ENCODE measurements at places on chromosomes 5 and 9.

GRCh38 chr5:128225245-128226030, 141.9 kb downstream of the SLC12A2 start:
- no peak for DNase-seq

- DNase-seq: no peak
These were observed 4.4 kb upstream of the COL5A1 start for GRCh38 chr9:134637241-134637640.

DNA sequence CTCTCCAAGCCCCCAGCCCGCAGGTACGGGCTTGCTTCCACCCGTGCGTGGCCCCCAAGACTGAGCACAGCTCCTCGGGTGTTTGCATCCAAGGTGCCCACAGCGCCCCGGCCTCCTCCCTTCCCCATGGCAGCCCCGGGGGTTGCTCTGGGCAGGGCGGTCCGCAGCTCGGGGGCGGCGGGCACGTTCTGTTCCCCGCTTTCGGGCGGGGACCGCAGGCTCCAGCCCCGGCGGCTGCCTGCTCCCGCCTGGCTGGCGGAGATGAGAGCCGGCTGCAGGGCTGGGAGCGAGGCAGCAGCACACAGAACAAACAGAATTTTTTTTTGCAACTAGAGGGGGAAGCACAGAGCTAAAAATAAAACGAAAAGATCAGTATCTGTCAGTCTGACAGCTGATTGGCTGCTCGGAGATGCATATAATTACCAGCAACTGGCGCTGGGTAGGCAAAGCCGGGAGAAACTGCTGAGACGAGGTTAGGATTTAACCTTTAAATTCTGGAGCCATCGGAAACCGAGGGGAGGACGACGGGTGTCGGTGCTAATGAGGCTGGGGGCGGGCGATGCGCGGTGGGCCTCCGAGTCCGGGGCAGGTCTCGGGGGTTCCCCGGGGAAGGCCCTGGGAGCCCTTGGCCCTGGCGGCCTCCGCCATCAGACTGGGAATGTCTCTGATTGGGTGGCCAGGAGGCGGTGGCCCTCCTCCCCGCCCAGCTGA, 142.7 kb upstream of the IER5L start:
- peak; percentile 26 for DNase-seq

- no peak for DNase-seq
These were observed 32.3 kb downstream of the NTRK2 start for GRCh38 chr9:84701801-84702200.

DNA sequence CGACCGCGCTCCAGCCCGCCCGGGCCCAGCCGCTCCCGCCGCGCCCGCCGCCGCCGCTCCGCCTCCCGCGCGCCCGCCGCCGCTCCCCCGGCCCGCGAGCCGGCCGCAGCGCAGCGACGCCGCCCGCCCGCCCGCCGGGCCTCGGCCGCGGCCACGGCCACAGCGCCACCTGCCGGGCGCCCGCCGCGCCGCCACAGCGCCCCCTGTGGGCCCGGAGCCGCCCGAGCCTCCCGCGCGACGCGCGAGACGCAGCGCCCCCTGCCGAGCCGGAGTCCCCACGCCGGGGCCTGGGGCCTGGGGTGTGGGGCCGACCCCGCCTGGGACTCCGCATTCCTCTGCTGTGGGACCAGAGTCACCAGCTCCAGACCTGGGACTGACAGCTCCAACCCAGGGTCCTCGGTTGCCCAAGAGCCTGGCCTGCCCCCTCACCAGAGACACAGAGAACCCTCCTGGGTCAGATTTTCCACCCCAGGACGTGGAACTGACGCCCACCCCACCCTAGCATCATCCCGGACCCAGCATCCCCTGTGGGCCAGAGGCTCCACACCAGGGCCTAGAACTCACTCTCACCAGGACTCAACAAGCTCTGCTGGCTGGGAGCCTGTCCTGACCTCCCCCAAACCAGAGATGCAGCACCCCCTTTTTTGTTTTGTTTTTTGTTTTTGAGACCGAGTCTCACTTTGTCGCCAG, at the start of gene RAPGEF1:
Gene RAPGEF1 (minus strand): TSS at position 118 of the 690 bp plus-strand sequence. CDS start 246 bp downstream, outside the sequence.
- DNase-seq: peak; percentile 88

GRCh38 chr9:115262477-115262876, 144.5 kb upstream of the TNC start:
- DNase-seq: no peak

GRCh38 chr5:176530983-176531901, 6.0 kb downstream of the RNF44 start:
- DNase-seq: no peak

GRCh38 chr5:114419959-114420358, 58.1 kb downstream of the KCNN2 start:
- no peak for DNase-seq

DNA sequence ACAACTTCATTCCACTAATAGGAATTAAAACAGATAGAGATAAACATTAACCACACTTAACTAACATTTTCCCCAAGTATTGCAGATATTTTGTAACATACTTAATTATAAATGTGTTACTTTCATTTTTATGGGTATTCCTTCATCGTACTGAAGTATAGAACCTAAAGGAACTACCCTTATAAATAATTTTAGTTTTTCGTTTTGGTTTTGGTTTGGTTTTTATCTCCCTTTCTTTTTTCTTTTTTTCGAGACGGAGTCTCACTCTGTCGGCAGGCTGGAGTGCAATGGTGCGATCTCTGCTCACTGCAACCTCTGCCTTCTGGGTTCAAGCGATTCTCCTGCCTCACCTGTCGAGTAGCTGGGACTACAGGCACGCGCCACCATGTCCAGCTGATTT, 60.1 kb upstream of the LMNB1 start:
- no peak for DNase-seq

DNA sequence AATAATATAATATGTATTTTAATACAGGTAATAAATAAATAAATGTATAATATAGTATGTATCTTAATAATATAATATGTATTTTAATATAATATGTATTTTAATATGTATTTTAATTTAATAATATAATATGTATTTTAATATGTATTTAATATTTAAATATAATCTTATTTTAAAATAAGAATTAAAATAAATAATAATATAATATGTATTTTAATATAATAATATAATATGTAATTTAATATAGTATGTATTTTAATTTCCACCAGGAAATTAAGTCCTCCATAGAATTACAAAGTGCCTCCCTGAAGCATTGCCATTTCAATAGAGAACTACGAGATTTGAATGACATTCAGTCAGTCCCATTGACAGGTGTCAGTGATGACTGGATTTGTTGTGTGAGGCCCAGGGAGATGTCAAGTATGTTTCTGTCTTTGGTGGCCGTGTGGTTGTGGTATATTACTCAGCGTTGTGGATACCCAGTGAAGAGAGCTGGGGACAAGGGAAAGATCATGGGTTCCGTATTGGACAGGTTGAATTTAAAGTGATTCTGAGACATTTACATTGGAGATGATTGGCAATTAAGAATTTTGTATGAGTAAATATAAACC, 14.2 kb upstream of the C5orf46 start:
- no peak for DNase-seq

DNA sequence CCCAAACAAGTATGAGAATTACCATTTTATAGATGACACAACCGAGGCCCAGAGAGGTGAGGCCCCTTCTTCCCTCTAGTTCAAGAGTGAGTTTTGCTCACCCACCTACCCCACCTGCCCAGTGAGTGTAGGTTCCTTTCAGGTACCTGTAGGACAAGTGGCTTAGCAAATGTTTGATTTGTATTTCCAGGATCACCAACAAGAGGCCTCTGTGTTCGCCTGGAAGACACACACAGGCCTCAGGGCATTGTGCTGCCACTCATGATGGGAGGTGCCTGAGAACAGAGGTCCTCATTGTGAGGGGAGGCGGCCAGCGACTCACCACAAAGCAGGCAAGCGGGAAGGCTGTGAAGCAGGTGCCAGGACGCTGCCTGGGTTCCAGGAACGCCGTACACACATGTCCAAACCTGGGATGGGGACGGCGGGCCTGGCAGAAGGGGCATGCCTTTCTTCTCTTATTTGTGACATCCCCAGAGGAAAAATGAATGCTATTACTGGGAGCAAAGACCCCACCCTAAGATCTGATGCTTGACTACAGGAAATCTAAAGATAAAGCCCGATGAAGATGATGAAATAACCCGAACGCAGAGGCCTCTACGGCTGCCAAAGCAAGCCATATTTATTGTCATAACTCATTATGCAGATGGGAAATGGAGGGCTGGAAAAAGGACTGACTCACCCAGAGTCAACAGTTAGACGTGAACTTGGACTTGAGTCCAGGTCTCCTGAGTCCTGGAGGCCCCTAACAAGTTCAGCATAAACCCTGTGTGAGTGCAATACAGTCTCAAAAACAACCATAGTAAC, 60.2 kb upstream of the SLC25A51 start:
- DNase-seq: no peak

DNA sequence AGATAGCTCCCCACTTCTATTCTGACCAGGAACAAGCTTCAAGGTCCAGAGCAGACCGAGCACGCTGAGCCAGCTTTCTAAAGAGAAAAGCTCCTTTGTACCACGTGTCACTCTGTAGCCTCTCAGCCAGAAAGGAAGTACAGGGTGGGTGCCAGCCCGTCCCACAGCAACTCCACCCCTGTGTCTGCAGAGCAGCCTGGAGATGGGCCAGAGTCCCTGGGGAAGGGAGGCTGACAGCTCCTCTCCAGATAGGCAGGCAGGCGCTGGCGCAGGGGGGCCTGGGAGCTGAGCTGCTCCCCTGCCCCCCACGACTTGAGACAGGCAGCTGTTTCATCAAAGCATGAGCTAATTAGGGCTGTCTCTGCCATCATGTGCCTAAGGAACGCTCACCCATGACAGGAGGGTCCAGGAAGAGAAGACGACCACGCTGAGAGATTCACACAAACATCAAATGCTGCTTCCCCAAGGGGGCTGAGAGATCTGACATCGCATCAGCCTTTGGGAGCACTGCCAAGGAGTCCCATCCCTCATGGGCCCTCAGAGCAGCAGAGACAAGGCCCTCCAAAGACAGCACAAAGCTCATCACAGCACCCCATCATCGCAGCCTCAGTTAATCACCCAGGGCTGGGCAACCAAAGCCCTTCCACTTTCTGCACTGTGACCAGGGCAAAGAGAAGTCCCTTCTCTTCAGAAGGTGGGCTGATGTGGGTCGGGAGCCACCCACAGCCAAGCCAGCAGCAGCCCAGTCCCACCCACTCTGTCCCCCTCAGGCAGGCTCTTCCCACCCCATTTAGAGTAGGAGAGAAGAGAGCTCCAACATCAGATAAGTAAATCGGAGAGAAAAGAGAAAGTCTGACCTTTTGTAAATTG, 78.5 kb upstream of the LRRTM2 start:
- no peak for DNase-seq

GRCh38 chr5:122977319-122977718, 59.2 kb downstream of the PPIC start:
- DNase-seq: no peak

DNA sequence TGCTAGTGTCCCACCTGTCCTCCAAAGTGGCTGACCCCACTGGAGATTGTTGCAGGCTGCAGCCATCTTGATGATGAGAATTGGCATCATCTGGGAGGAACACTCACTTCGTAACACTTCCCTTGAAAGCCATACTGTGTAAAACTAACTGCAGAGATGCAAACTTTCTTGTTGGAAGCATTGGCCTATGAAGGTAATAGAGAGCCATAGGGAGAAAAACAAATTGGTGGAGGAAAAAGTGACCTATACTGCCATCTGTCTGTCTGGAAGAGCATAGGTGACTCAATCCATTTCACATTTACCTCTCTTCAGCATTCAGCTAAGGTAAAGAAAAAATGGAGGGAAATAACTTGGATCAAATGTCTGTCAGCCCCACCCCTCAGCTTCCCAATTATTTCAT, 473.4 kb downstream of the NTRK2 start:
- DNase-seq: no peak

DNA sequence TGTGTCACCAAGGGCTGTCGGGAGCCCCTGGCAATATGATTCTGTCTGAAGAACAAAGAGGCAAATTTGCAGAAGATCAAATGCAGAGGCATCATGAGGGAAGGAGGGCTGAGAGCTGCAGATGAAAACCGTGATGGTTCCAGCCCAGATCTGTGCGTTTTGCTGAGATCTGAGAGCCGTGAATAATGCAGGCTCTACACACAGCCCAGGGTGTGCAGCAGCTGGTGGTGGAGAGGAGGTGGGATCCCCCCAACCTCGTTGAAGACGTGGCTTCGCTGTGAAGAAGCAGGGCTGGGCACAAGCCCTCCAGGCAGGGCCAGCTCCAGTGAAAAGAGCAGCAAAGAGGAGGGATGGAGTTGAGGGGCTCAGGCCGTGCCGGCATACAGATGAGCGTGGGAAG, 75.5 kb downstream of the TSPAN17 start:
- no peak for DNase-seq

- DNase-seq: no peak
These were observed 25.1 kb downstream of the EXD3 start for GRCh38 chr9:137397675-137398423.

DNA sequence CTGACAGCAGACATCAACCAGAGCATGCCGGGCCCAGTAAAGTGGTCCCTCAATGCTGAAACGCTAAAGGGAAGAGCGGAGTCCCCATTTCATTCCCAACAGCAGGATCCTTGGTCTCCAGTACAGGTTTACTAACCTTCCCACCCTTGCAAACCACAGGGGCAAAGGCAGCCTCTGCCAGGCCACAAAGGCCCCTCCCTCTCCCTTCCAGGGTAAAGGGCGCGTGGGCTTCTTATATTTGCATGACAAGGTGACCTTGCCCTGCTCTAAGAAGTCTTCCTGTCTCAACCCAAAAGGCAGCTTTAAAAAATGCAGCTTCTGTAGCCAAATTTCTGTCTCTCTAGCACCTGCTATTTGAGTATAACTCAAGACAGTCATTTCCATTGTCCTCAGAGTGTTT, 131.5 kb upstream of the PTCH1 start:
- DNase-seq: no peak

- no peak for DNase-seq
These were observed 553.0 kb upstream of the GRAMD2B start for GRCh38 chr5:125870256-125870655.

DNA sequence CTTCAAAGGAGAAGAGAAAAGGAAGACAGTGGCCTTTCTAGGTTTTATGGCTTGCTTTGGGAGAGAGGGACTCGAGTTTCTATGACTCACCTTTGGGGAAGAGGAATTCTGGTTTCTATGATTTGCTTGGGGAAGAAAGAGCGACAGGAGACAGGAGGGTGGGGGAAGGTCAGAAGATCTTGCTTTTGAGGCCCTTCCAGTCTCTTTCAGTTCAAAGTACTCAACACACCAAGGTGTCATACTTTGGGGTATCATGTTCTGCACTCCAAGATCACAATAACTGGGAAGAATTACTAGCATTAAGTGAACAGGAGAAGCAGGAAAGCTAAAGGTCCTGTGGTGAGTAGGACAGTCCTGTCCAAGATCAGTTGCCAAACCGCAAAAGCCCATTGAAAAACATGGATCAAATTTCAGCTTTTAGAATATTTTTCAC, 324.5 kb downstream of the ARHGEF28 start:
- DNase-seq: no peak

Data from T-helper 17 cell (primary cell).